ENCODE measurements at places on chromosomes 13 and 19.

- DNase-seq, result no peak
These were observed 22.2 kb downstream of the NFIX start for GRCh38 chr19:13017306-13018034.

GRCh38 chr13:38398711-38399493, 49.3 kb downstream of the UFM1 start:
- DNase-seq, result no peak

- no peak for DNase-seq
These were observed 87.6 kb upstream of the MLNR start for GRCh38 chr13:49132479-49133002.

GRCh38 chr19:51137792-51138425, 4.2 kb upstream of the SIGLEC7 start:
- no peak for DNase-seq

DNA sequence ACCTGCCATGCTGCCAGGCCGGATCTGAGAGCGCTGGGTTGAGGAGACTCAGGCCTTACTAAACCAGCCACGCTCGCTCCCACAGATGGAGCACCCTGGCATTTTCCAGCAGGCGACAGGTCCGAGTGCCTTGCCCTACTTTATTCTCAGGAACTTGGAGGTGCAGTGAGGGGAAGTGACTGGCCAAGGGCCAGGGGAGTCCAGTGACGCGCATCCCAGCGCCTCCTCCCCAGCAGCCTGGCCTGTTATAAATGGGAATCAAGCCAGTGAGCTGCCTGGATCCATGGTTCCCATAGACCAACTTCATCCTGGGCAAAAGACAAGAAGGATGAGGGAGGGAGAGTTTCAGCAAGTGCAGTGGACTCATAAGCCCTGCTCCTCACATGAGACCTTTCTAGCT, 35.5 kb downstream of the TMED1 start:
- DNase-seq, result no peak

GRCh38 chr19:13116282-13117175, at the start of gene TRMT1:
TSS of gene TRMT1 (minus strand) at chr19:13116740. CDS start at chr19:13116399, 341 bp downstream.
- peak; percentile 97 for DNase-seq

DNA sequence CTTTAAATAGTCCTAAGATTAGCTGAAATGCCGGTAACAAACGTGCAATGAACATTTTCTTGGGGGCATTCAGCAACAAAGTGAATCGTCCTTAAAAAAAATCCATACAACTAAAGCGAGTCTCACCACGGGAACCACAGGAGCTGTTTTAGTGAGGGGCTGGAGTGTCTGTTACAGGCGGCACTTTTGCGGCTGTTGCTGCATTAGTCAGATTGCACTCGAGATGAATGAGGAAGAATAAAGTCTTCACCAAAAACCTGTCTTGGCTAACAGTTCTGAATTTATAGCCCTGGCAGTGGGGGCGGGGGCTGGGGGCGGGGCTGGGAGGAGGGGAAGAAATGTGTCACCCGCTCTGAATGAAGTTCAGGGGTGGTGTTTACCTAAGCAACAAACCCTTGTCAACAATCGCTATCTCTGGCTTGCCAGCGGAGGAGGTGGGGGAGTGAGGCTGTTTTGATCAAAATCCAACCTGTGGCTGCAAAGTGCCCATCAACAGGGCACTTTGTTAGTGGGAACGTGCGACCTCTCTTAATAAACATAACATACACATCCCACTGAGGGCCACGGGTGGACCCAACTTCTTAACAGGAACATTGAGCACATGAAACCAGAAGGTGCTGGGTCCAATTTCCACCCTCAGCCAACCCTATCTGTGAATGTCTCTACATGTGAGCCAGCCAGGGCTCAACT, 44.5 kb downstream of the RFX2 start:
- peak; percentile 82 for DNase-seq

DNA sequence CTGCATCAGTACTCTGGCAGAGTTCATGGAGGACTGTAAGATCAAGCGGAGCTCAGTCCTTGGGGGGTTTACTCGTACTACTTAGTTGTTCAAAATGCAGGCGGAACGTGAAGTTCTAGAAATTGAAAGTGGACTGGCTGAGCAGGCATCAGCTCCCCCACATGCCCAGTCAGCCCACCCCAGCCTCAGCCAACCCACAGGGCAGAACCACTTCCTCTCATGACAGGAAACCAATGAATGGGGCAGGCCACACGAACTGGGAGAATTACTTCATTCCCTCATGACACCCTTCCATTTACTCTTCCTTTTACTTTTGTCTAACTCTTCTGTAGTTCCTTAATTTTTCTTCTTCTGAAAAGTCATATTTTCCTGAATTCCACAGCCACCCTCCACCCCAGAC, 71.9 kb downstream of the FLT1 start:
- no peak for DNase-seq

- DNase-seq, result no peak
These were observed 577.2 kb downstream of the SLITRK5 start for GRCh38 chr13:88248393-88248792.

DNA sequence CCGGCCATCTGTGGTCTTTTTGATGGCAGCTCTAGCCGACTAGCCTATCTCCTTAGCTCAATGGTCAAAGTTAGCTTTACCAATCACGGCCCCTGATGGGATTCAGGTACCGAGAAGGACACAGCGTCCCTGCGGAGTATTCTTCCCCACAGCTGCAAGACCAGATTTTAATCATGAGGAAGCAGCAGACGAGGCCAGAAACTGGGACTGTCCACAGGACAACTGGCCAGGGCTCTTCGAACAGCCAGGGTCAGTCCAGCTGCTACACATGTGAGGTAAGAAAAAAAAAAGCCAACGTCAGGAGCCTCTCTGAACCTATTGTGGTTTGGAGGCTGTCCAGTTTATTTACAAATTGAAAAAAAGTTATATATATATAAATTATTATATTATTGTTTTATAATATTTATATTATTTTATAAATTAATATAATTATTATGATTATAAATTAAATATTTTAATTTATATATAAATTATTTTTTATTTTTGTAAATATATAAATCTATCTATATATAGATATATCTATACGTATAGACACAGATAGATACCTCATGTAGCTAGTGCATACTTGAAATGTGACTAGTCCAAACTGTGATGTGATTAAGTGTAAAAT, 10.8 kb downstream of the RINL start:
- no peak for DNase-seq

- no peak for DNase-seq
These were observed 300.1 kb downstream of the COG6 start for GRCh38 chr13:39955560-39955959.

DNA sequence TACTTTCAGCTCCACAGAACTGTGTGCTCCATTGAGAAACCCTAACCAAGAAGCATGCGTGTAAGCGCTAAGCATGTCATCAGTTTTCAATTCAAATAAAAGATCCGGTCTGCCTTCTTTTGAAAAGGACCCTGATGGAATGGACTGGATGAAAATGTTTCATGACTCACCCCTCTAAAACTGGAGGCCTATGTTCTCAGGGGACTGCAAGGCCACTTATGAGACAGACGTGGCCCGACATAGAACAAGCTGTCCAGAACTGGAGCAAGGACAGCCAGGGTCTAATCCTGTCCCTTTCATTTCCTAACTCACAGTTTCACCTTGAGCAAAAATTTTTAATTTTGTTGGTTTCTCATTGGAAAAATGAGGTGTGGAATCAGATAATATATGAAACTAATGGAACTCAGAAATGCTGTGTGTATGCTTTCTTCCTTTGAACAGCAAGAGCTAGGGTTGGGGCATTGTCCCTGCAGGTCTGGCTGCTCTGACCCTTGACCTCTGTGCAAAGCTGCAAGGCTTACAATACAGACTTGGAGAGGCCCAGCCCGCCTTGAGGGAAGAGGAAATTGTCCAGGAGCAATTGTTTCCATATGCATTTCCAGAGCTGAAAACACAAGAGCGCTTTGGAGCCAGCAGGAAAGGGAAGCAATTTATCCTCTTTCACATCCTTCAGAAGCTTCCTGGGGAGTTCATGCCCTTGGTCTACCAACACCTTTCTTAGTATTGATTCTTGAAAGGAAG, 553.4 kb upstream of the KLF12 start:
- DNase-seq, result no peak

DNA sequence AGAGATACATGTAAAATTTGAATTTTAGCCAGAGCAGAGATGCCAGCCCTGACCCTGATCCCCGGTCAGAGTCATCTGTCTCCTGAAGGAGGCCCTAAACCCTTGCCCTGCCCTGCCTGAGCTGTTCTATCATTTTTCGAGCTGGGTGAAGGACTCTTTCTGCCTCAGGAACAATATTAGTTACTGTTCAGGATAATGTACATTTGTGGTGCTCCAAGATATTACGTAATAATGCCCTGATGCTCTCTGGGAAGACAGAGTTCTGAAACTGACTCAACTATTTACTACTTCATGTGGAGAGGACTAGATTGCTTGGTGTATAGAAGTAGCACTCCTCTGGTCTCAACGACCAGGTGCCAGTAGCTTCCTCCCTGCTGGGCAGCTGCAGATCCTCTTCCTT, 37.9 kb upstream of the UBL3 start:
- DNase-seq, result no peak

DNA sequence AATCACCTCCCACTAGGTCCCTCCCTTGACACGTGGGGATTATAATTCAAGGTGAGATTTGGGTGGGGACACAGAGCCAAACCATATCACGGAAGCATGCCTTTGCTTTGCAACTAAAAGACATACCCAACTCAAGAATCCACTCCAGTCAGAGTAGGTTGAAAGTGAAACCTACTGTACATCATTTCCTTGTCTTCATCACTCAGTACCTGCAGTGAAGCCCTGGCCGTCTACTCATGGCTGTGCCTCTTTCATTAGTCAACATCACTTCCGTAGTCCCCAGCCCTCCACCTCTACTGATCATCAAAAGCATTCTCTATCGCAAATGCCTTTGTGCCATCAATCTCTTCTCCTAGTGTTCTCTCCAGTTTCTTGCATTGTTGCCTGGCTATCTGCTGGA, 343.1 kb upstream of the ARGLU1 start:
- no peak for DNase-seq

Measured in suprapubic skin (tissue), 4 donors.